ENCODE measurements at places on chromosomes 7 and 10.

DNA sequence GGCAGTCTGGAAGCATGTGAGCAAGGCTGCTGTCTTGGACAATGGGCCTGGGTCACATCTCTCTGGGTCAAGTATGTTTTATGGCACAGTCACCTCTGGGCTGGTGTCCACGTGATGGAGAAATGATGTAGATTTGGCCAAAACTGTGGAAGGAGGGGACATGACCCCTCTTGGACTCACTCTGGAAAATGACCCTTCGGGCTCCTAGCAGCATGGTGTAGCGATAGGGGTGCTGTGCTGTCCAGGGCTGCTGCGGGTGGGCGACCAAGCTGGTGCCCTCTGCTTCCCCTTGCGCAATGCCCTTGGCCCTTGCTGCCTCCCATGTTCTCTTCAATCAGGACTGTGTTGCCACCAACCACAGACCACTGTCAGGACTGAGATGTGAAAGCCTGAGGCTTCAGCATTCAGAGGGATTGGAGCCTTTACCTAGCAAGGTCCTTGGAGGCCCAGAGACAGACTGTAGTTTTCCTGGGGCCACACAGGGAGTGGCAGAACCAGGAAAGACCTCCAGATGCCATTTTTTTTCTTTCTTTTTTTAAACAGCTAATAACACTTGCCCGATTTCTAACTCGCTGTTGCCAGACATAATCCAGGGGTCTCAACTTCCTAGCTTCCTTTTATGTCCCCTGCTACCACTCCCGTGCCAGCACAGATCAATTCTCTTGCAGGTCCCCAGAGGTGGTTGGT lies 6.1 kb downstream of the CYP26A1 start:
- DNase-seq = no peak

- DNase-seq = no peak
These were observed 92.4 kb downstream of the CYP26A1 start for GRCh38 chr10:93166134-93166533.

DNA sequence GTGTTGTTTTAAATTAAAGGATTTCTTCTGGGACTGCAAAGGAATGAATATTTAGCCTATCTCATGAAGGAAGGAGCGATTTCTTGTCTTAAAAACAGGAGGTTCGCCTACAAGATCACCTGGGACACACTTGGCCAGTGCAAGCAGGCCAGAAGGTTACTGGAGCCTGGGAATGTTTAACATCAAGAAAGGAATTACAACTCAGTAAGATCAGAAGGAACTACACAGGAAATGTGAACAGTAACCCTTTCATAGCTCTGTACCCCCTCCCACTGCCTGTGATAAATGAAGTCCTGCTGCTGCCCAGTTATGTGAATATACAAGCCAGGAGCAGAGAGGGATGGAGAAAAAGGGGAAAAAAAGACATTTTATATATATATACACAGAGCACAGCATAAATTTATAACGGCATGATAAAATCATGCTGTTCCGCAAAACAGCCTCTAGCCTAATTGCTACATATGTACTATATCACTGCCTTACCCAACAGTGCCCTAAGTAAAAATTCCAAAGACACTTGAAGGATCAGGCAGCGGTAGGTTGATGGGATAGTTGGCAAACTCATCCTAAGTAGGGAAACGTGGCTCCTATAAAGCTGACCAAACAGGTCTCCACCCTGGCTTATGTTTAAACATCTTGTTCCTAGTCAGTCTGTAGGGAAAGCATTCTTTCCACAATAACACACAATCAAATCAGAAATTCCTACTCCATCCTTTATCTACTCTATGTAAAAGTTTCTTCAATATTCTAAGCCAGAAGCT lies 63.8 kb downstream of the ZNF438 start:
- no peak for DNase-seq

GRCh38 chr10:72563327-72563932 lies 62.4 kb downstream of the MICU1 start:
- no peak for DNase-seq

DNA sequence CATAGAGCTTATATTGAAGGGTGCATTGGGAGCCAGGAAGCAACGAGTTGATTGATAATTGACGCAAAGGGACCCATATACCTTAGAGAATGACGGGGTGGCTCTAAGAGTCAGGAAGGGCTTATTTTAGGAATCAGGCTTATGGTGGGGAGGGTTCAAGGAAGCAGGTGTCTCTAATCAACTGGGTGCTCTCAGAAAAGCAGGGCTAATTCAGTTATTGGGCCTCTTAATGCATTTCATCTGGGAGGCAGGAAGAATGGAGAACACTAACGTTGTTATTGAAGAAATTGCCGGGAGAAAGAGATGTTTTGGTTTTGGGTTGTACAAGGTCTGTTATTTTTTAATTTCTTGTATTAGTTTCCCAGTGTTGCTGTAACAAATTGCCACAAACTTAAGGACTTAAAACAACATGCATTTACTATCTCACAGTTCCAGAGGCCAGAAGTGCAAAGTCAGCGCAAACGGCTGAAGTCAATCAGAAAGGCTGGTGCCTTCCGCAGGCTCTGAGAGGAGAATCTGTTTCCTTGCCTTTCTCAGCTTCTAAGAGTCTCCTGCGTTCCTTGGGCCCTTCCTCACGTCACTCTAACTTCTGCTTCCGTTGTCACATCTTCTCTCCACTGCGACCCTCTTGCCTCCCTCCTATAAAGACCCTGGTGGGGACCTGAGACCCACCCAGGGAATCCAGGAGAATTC lies 328.4 kb upstream of the C7orf33 start:
- no peak for DNase-seq

DNA sequence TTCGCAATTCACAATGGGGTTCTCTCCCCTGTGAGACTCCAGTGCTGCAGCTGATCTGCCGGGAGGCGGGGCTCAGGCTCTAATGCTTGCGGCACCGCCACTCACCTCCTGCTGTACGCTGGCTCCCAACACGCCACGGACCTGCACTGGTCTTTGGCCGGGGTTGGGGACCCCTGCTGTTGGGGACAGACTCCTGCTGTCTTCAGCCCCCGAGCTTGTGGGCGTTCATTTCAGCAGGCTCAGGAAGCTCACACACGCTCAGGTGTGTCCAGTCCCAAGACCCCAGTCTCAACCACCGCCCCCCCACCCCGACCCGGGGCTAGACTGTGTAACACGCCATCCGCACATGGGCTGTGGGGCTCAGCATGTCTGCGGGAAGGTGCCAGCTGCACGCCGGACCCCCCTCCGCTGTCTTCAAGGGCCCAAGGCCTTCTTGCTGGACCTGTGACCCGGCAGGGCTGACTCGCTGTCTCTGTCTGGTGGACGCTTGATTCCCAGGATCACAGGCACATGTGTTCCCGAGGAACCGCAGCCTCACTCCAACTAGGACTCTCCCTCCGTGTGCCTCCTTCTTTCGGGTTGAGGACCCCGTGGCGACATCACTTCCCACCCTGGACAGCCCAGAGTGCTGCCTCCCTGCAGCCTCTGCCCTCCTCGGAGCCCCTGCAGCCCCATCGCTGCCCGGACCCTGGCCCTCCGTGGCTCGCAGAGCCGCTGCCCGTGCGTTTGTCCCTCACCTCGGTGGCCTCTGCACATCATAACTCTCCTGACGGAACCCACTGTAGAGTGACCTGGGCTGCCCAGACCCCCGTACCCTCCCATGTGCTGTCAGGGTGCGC lies 106.4 kb downstream of the DNAJB6 start:
- no peak for DNase-seq

Data from NCI-H748 treated with DMSO at 0.1 percent for 48 hours (cell line).